OCI-LY7 (cell line): ENCODE measurements at places on chromosomes 3 and 15. TPM values are rescaled to one million over a fixed set of nuclear protein-coding genes. Genes with fewer than 3 reads are reported as not detected.

TMEM266 gene
- not detected in 2 replicates for total RNA-seq

EFCAB12 gene
- total RNA-seq = 2.5 and 2.6 TPM in 2 replicates

SMC4 gene
- 352 and 382 TPM in 2 replicates for total RNA-seq

ZNF860 gene
- total RNA-seq = 22.2 and 24.2 TPM in 2 replicates

ACAA1 gene
- total RNA-seq = 45.3 and 50.3 TPM in 2 replicates

NOX5 gene
- total RNA-seq = not detected in 2 replicates

FEZF2 gene
- not detected in 2 replicates for total RNA-seq

CHDH gene
- total RNA-seq = 1.4 and 2.3 TPM in 2 replicates

ANO10 gene
- 3.8 and 5.8 TPM in 2 replicates for total RNA-seq

HIGD2B gene
- 0.33 TPM in 1 of 2 replicates, not detected in the other for total RNA-seq

PRRT3 gene
- total RNA-seq = 4.1 and 4.3 TPM in 2 replicates

CLDN18 gene
- total RNA-seq = not detected in 2 replicates

CBLB gene
- 38.5 and 51.6 TPM in 2 replicates for total RNA-seq

BBX gene
- 49.8 and 56.0 TPM in 2 replicates for total RNA-seq

CCR3 gene
- total RNA-seq = not detected in 2 replicates

GPR15 gene
- 29.8 and 42.6 TPM in 2 replicates for total RNA-seq

INAFM2 gene
- total RNA-seq = 4.4 and 5.3 TPM in 2 replicates

FAM43A gene
- total RNA-seq = 7.5 and 8.2 TPM in 2 replicates

CHRD gene
- 0.07 TPM in 1 of 2 replicates, not detected in the other for total RNA-seq

ERC2 gene
- not detected in 2 replicates for total RNA-seq

SH3BP5 gene
- total RNA-seq = 24.8 and 31.3 TPM in 2 replicates

CFAP44 gene
- 5.6 and 7.2 TPM in 2 replicates for total RNA-seq

TRIM42 gene
- not detected in 2 replicates for total RNA-seq

SYNM gene
- 0.08 TPM in 1 of 2 replicates, not detected in the other for total RNA-seq

ADAMTS17 gene
- not detected in 2 replicates for total RNA-seq

P2RY1 gene
- not detected in 2 replicates for total RNA-seq

FRMD5 gene
- not detected in 2 replicates for total RNA-seq

GNB4 gene
- 9.5 and 16.2 TPM in 2 replicates for total RNA-seq

DPPA4 gene
- total RNA-seq = not detected in 2 replicates

TNIK gene
- not detected in 2 replicates for total RNA-seq
